Suprapubic skin (tissue), 4 donors: ENCODE measurements at places on chromosomes 11 and 22. TPM values are rescaled to one million over a fixed set of nuclear protein-coding genes. Genes with fewer than 3 reads are reported as not detected.

- peaks cover 8% of the 10 kb centered on the region for H3K27me3 ChIP-seq
- no peaks in the 10 kb centered on the region for H3K4me1 ChIP-seq
- DNase-seq: no peak
- no peak overlapping the region for H3K4me3 ChIP-seq
- H3K36me3 ChIP-seq: no peaks in the 10 kb centered on the region
These were observed 75.8 kb downstream of the GGTLC2 start for GRCh38 chr22:22720201-22720723.

GRCh38 chr11:110522471-110522870 is 92.7 kb downstream of the FDX1 start:
- no peak overlapping the region for H3K27ac ChIP-seq
- no peak overlapping the region for H3K4me3 ChIP-seq
- no peaks in the 10 kb centered on the region for H3K36me3 ChIP-seq
- H3K27me3 ChIP-seq: no peaks in the 10 kb centered on the region

GRCh38 chr11:87295237-87295636 is 257.5 kb downstream of the TMEM135 start:
- no peak overlapping the region for H3K4me3 ChIP-seq
- H3K27ac ChIP-seq: no peak overlapping the region
- H3K4me1 ChIP-seq: no peaks in the 10 kb centered on the region

RTN4RL2 gene
- 3.2 TPM for total RNA-seq

DNA sequence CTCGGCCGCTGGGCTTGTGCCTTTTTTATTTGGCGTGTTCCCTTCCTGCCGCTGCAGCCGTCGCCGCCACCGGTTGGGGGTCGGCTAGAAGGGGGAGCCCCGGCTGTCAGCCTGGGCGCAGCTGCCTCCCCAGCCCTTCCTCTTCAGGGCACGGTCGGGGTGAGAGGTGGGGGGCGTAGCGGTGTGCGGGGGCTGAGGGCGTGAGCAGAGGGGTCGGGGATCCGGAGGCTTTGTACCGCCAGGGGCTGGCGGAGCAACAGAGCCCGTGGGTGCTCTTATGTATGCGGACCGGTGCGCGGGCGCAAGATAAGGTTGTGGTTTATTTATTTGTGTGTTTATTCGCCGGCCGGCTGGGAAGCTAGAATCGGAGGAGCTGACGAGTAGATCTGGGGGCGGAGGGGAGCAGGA is 477 bp downstream of the ZBTB16 start:
- peaks cover 43% of the 10 kb centered on the region for H3K4me1 ChIP-seq
- no peaks in the 10 kb centered on the region for H3K27me3 ChIP-seq
- H3K27ac ChIP-seq: peak overlapping the region; percentile 94
- DNase-seq: no peak
- peaks cover 21% of the 10 kb centered on the region for H3K36me3 ChIP-seq
- H3K4me3 ChIP-seq: peak overlapping the region; percentile 91

- H3K36me3 ChIP-seq: no peaks in the 10 kb centered on the region
- no peak for DNase-seq
- no peak overlapping the region for H3K4me3 ChIP-seq
- H3K4me1 ChIP-seq: no peaks in the 10 kb centered on the region
- H3K27me3 ChIP-seq: no peaks in the 10 kb centered on the region
These were observed 94.2 kb downstream of the FCHSD2 start for GRCh38 chr11:73047773-73048371.

GGT5 gene
- total RNA-seq: 16.6 TPM

DNA sequence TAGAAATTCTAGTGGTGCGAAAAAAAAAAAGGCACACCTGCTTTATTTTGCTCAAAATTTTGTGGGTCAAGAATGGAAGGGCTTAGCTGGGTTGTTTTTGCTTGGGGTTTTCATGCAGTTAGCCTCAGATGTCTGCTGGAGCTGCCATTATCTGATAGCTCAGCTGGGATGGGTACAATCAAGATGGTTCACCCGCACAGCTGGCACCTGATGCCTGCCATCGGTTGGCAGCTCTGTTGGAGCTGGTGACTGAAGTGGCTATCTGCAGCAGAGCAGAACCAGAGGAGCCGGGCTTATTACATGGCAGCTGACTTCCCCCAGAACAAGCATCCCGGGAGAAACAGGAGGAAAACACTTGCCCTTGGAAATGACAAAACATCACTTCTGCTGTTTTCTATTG is 12.1 kb upstream of the ELFN2 start:
- H3K4me1 ChIP-seq: no peaks in the 10 kb centered on the region
- H3K4me3 ChIP-seq: no peak overlapping the region
- no peak overlapping the region for H3K27ac ChIP-seq
- DNase-seq: no peak
- H3K27me3 ChIP-seq: peaks cover 75% of the 10 kb centered on the region
